ENCODE measurements at places on chromosomes 2 and 18. TPM values are rescaled to one million over a fixed set of nuclear protein-coding genes. Genes with fewer than 3 reads are reported as not detected.

COLEC12 gene
- total RNA-seq: 0.28 TPM

GPR39 gene
- total RNA-seq: not detected

NOL4 gene
- total RNA-seq: not detected

DNA sequence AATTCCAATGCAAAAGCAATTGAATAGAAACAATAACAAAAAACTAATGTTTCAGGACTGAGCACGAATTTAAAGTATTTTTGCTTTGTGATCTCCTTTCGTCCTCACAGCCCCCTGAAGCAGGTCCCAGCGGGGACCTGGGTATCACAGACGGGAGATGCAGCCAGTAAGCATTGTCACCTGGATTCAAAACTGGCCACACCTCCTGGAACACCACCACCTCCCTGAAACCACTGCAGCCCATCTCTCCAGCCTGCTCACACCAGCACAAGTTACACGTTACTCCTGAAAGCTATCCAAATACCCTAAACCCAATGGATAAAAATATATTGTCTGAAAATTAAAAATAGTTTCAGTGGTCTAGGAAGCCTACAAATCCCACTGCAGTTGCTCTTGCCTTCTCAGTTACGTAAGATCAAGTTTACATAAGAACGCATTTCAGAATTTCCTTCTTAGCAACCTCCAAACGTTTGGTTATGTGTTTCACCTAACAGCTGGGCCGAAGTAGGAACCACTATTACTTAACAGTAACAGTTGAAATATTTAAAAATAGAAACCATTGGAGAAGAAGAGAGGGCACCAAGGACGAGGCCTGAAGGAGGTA, 178.0 kb downstream of the HDAC4 start:
- DNase-seq: no peak

DNA sequence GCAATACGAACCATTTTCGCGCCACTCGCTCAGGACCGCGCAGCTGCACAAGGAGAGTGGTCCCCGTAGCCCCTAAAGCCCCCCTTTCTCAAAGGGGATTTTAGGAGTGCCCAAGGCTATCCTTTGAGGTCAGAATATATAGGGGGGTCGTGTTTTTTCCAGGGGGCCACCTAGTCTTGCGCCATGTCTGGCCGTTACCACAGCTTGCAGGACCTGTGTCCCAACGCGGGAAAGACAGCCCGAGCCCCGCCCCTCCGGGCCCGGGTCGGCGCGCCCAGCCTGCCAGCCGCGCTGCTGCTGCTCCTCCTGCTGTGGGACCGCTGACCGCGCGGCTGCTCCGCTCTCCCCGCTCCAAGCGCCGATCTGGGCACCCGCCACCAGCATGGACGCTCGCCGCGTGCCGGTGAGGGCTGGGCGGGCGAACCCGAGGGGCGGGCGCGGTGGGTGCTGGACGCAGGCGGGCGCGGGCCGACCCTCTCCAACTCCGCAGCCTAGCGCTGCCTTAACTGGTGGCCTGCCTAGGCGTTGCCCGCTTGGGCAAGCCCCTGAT, at the start of gene CDCA7:
Gene CDCA7 (plus strand): TSS at position 291 of the 550 bp plus-strand sequence. CDS start 92 bp downstream, at position 383.
- DNase-seq: peak; percentile 29

- DNase-seq: no peak
Observed at GRCh38 chr2:32932825-32933755, 13.7 kb upstream of the LTBP1 start.

- no peak for DNase-seq
Observed at GRCh38 chr2:146837857-146838256, 1007.0 kb upstream of the ACVR2A start.

GRCh38 chr18:70468861-70469547, 180.2 kb downstream of the SOCS6 start:
- no peak for DNase-seq

DNA sequence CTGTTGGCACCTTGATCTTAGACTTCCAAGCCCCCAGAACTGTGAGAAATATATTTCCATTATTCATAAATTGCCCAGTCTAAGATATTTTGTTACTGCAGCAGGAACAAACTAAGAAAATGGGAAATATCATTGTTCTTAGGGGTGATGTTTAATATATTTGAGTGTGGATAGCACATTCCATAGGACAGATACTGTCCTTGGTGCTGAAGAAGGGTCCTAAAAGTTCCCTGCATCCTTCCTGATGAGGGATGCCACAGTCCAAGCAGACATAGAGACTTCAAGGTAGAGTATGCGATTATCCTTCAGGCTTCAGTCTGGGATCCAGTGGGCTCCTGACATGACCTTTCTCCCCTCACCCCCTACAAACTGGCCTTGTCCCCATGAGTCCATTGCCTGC, 689.0 kb downstream of the TDRD15 start:
- no peak for DNase-seq
